Stimulated activated CD8-positive, alpha-beta memory T cell treated with anti-CD3 and anti-CD28 coated beads, Interleukin-4, amount 100 ng/mL, for 1 hour (primary cell): ENCODE measurements at places on chromosomes 7 and 10.

- DNase-seq = no peak
These were observed 6.6 kb upstream of the HNRNPF start for GRCh38 chr10:43415544-43415943.

GRCh38 chr10:133159950-133160825 lies at the start of gene KNDC1:
Gene KNDC1, plus strand, starts transcription at chr10:133160219. Its CDS starts 249 bp downstream, at chr10:133160468.
- no peak for DNase-seq

DNA sequence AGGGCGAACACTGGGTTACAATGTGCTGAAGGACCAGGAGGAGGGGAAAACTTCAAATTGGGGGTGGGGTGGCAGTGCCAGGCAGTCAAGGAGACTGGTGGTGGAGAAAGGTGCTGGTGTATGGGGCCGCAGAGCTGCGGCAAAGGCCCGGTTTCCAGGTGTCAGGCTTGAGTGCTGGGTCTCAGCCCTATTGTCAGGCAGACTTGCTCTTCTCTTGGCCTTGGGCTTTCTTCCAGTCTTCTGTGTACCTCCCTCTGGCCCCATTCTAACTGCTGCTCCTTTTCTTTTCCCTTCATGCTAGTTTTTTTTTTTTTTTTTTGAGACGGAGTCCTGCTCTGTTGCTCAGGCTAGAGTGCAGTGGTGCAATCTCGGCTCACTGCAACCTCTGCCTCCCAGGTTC lies 51.0 kb downstream of the POLR3A start:
- no peak for DNase-seq

GRCh38 chr7:143392875-143393266 lies 11.7 kb downstream of the ZYX start:
- no peak for DNase-seq

DNA sequence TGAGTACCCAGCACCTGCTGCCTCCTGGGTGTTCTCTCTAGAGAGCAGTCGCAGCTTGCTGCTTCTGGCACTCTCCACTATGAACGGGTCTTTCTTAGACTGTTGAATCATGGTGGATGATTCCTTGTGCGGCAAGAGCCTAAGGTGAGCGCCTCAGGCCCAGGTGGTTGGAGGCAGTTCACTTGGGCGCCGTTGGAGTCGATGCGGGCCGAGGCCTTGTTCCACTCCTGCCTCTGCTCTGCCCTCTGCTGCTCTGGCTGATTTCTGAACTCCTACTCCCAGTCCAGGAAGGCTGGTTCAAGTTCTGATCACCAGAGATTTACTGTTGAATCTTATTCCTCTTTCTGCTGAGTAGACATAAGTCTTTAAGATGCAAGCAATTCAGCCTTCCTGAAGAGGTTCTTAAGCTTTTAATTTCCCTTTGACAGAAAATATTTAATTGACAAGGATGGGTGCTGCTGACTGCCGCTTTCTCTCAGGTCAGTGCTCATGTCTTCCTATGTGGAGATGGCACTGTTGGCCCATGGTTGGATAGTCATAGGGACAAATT lies 10.4 kb downstream of the YKT6 start:
- DNase-seq = no peak

DNA sequence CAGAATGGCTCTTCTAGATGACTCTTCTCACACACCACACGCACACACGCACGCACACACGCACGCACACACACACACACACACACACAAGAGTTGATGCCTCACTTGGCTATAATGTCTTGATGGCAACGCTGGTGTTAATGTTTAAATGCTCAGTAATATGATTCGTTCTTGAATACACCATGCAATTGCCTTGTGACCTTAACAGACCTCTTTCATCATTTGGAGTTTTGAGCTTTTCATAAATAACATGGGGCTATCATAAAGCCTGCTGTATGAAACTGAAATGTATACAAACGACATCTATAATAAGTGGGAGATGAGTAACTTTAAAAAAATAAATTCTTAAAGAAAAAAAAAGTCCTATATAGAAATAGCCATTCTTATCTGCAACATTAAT lies 8.2 kb downstream of the JCAD start:
- no peak for DNase-seq

- DNase-seq = no peak
These were observed 209.8 kb upstream of the POM121L12 start for GRCh38 chr7:52825611-52826010.
